Peyer's patch (tissue), 4 donors: ENCODE measurements at places on chromosomes 4 and X. TPM values are rescaled to one million over a fixed set of nuclear protein-coding genes. Genes with fewer than 3 reads are reported as not detected.

The EVC2 gene
- 3.5 TPM for total RNA-seq

The HS3ST1 gene
- total RNA-seq = 15.9 TPM

DNA sequence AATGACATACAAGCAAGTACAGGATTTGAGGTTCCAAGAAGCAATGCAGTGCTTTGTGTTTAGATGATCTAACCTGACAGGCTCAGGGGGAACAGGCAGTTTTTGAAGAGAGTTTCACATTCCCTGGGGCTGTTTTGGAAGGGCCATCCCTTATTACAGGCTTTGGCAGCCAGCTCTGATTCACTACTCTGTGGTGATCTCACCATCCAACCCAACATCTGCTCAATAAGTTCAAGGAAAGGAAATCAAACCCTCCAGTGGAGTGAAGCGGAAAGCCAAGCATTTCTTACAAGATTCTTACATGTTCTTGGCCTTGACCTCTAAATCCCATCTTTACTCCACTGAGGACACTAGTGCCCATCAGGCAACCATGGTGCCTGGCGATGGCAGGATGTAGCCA is 7.5 kb downstream of the IDS start:
- DNase-seq = no peak

GRCh38 chrX:149491812-149492211 is 13.3 kb downstream of the IDS start:
- no peak for DNase-seq

DNA sequence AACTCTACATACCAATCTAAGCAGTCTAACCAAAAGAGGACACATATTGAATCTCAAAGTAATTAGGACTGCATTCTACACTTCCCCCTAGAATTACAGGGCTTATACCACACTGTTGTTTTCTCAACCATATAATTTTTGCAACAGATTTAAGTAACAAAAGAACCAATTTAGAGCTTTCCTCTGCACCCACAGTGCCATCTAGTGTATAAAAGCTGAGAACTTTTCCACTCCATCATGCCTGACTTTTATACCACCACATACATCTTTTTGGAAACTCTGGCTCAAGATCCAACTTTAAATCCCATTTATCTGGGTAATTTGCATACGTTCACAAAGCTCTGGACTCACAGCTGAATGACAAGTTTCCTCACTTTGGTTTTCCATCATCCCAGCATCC is 99.5 kb downstream of the EFHC2 start:
- DNase-seq = no peak

- no peak for DNase-seq
Measured at GRCh38 chrX:19017271-19017670, 33.4 kb upstream of the PHKA2 start.

The RNF175 gene
- not detected for total RNA-seq

DNA sequence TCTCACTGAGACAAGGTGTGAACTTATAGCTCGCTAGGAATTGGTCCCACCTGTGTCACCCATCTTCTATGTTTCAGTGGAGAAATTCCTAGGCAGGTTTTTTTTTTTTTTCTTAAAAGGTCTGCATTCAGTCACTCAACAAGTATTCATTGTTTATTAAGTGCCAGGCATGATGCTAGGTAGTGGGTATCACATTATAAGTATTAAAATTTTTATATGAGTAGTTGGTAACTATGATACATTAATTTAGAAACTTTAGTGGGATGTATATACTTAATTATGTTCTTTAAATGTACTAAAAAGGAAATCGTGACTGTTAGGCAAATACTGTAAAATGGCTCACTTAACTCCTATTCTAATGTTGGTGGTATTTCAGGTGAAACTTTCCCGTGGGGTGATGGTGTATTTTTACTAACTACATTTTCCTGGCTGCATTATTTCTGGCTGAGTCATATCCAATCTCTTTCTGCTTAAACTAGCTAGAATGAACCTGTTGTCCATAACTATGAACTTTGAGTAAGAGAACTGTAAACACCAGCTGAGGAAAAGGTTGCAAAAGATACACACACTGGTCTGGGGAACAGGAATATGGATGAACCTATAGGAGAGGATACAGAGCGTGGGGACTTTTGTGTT is 49.3 kb upstream of the MED14 start:
- DNase-seq = no peak

The GPC3 gene
- total RNA-seq = 1.1 TPM

- DNase-seq = no peak
Measured at GRCh38 chr4:48543796-48544195, 53.7 kb downstream of the ZAR1 start.

DNA sequence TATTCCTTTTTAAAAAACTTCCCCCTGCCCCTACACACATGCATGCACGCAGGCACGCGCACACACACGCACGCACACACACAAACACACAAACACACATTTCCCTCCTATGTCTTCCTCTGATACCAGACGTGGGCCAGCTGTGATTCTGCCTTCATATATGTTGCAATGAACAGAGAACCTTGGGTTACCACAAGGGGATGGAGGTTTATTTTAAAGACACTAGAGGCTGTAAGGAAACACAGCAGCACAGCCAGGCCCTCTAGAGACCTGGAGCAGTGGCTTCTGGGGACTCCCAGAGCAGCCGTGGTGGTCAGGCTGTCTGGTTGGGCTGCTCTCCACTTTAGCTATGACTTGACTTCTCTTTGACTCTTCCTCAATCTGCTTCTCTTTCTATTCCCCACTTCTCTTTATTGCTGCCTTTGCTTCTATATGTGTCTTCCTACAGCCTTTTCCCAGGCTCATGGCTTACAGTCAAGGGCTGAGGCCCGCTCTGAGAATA is 3.2 kb upstream of the TLR10 start:
- DNase-seq = no peak

- DNase-seq = no peak
Measured at GRCh38 chr4:182925855-182926254, 8.7 kb upstream of the DCTD start.

DNA sequence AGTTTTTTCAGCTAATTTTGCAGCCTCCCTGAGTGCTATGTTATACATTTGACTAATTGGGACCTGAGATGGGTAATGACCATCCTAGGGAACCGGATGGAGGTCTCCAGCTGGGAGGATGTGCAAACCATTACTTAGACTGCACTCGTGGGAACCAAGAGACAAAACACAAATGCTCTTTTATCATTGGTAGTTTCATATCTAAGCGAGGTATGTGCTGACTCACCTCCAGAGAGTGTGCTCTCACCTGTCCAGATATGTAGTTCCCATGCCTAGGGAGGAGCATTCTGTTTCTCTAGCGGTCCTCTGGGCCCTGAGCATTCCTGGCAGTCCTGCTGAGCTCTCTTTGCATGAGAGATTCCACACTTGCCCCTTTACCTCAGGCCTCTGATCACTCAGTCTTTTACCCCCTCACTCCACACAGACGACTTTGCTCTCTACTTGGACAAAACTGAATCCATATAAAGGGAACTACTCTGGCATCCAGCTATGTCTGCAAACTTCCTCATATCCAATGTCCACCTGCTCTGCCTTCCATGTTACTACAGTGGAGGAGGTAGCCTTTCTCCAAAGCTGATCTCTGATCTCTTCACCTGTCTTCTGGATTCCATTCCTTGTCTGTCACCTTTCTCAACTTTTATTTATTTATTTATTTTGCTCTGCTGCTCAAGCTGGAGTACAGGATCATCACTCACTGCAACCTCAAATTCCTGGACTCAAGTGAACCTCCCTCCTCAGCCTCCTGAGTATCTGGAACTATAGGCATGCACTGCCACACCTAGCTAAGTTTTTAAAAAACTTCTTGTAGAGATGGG is 88.4 kb downstream of the LRP2BP start:
- DNase-seq = no peak

- peak; percentile 40 for DNase-seq
Measured at GRCh38 chr4:3316146-3316545, 23.3 kb downstream of the RGS12 start.

- no peak for DNase-seq
Measured at GRCh38 chr4:78004270-78004669, 52.9 kb upstream of the FRAS1 start.

GRCh38 chr4:186286581-186286980 is 20.6 kb downstream of the F11 start:
- DNase-seq = no peak

DNA sequence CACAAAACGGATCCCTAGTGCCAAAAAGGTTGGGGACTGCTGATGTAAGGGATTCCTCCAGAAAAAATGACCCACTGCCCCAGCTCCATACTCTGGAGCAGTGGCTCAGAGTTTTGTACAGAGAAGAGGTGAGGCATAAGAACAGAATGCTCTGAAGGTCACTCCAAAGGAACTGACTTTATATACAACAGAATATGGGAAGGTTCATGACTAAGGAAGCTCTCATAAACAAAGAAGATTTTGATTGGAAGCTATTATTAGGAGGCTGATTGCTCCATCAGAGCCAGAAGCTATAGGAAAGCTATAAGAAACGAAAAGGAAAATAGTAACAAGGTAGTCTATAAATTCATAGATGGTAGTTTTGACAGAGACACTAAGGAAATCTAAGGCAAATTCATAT is 203.1 kb downstream of the SLC7A11 start:
- DNase-seq = no peak

- no peak for DNase-seq
Measured at GRCh38 chr4:141133999-141134995, 1.0 kb upstream of the RNF150 start.

The ADGRG4 gene
- 4.1 TPM for total RNA-seq

The SERPINA7 gene
- not detected for total RNA-seq

The PKD2 gene
- total RNA-seq = 9.8 TPM

The SSX4B gene
- total RNA-seq = not detected

The AKAP14 gene
- not detected for total RNA-seq

GRCh38 chr4:148674876-148675275 is 232.7 kb upstream of the NR3C2 start:
- no peak for DNase-seq

DNA sequence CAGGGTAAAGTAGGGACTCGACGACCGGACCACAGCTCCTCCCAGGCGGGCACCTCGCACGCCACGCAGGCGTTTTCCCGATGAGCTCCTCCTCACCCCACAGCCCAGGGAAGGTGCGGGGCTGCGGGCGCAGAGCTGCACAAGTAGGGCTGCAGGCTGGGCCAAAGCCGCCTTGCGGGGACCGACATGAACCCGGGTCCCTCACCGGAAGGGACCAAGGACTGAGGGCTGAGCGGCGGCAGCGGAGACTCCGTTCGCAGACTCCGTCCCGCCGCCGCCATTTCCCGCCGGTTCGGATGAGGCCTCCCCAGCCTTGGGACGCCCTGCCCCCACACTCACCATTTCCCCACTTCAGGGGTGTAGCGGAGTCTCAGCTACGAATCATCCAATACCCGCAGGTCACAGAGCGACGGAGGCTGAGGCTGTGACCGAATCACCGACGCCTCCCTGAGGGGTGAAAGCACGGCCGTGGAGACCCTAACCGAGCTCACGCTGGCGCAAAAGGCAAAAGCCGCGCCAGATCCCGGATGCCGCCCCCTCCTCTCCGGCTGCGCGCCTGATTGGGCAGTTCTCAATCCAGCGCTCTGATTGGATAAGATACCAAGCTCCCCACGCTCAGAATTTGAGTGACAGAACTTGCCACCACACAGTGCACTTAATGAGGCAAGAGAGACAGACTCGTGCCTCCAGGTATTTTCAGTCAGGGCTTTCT is at the start of gene ZNF732:
TSS of gene ZNF732 (minus strand) at position 506 of the 712 bp plus-strand sequence. CDS start at position 342, 164 bp downstream.
- DNase-seq = no peak

The EDA gene
- 1.3 TPM for total RNA-seq

The POU4F2 gene
- total RNA-seq = not detected

GRCh38 chr4:138189206-138189605 is 52.9 kb downstream of the SLC7A11 start:
- DNase-seq = no peak

DNA sequence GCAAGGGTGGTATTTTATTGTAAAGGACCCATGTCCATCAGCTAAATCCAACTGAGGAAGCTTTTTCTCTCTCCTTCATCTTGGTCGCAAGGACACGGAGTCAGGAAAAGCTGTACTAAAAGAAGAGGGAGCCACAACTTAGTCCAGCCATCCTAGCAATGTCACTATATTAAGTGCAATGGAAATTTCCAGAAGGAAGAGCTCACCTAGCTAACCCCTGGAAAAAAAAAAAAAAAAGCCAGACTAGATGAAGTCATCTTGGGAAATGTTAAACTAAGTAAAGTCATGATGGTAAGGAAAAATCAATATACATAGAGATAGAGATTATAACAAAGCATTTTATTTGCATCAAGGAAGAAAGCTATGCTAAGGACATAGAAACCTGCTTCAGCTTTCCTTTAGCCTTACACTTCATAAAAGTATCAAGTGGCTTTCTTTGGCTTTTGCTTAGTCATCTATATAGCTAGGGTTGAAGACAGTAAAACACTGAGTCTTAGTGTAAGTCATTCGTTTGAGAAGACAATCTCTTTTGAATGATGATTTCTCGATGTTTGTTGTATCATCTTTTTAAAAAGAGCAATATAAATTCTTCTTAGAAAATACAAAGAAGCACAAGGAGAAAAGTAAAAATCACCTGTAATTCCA is 18.6 kb upstream of the CA5B start:
- no peak for DNase-seq

DNA sequence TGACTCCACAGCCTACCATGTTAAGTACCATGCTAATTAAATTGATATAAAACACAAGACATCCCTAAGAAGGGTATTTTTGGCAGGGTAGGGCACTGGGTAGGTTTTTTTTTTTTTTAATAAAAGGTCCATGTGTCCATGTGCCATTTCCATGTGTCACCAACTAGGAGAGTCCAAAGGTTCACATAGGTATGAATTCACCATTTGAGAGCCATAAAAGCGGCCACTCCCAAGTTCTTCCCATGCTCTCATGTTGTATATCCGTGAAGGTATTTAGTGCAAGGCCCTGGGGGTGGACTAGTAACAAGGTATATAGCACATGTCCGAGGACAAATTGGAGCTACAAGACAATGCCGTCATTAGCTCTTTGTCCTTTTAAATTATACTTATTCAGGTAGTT is 107.3 kb downstream of the PDE5A start:
- DNase-seq = no peak

DNA sequence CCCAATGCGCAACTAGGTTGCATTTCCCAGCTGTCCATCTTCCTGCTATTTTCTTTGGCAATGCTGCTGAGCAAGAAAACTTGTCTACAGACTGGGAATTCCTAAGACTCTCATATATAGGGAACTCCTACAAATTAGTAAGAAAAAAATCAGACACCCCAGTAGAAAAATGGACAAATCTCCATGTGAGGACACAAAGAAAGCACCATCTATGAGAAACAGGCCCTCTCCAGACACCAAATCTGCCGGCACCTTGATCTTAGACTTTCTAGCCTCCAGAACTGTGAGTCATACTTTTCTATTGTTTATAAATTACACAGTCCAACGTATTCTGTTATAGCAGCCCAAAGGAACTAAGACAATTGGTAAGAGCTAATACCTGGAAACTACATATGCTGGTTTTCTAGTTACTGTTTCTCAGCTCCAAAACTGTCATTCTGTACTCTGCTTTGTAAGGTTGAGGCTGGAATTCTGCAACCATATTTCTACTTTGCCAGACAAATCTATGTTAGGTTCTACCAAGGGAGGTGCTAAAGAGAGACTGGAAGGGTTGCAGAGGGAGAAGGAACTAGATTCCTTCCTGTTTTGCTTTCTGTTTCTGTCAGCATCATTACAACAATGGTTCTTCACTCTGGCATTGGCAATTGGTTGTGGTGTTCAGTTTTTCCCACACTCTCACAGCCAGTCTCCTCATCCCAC is 35.7 kb upstream of the FAM241A start:
- no peak for DNase-seq

The UGT2B15 gene
- total RNA-seq = 24.0 TPM

GRCh38 chr4:71460371-71460770 is 121.6 kb downstream of the SLC4A4 start:
- no peak for DNase-seq
